ENCODE measurements at places on chromosomes 3 and 15. TPM values are rescaled to one million over a fixed set of nuclear protein-coding genes. Genes with fewer than 3 reads are reported as not detected.

Gene DUOX1
- total RNA-seq: 2.6 TPM

Gene C3orf49
- not detected for total RNA-seq

Gene EPHA3
- 8.1 TPM for total RNA-seq

Gene ACAP2
- 24.3 TPM for total RNA-seq

Gene APOD
- 85.0 TPM for total RNA-seq

Gene CHST14
- 9.9 TPM for total RNA-seq

Gene HIGD2B
- total RNA-seq: not detected

Gene CD276
- 77.5 TPM for total RNA-seq

Gene CYP11A1
- total RNA-seq: 1.8 TPM

DNA sequence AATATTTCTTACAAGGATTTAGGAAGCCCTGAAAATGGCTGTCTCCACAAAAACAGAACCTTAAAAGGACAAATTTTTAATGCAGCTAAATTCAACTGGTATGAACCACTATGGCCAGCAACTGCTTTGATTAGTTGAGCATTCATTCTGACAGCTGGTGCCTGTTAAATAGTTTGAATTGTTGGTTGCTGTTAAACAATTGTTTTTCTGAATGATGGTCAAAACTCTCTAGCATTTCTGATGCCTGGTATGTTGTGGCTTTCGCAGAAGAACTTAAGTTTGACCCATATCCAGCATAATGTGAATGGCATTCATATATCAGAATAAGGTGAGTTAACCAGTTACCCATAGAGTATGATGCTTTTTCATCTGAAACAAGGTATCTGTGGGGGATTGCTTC lies 138.4 kb downstream of the MEIS2 start:
- DNase-seq: no peak

- no peak for DNase-seq
These were observed 564.7 kb downstream of the FOXP1 start for GRCh38 chr3:71018799-71019198.

DNA sequence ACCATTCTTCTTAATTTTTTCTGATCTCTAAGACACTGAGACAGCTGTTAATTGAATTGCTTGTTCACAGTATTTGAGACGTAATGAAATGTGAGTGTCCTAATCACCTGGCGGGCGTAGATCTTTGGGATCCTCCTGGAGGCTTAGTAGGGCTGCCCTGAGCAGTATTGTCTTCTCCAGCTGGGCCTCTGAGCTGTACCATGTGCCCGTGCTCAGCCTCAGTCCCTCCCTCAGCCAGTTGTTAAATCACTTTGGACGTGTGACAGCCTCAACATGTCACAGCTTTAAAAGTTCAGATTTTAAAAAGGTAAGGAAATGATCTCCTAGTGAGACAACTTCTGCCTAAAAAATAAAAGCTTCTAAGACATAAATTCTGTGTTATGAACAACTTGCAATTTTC lies 35.5 kb downstream of the IGF1R start:
- DNase-seq: no peak

- peak; percentile 71 for DNase-seq
These were observed 619 bp upstream of the CMTM8 start for GRCh38 chr3:32237670-32238452.

- DNase-seq: no peak
These were observed 107.3 kb downstream of the HERC1 start for GRCh38 chr15:63726491-63726890.

DNA sequence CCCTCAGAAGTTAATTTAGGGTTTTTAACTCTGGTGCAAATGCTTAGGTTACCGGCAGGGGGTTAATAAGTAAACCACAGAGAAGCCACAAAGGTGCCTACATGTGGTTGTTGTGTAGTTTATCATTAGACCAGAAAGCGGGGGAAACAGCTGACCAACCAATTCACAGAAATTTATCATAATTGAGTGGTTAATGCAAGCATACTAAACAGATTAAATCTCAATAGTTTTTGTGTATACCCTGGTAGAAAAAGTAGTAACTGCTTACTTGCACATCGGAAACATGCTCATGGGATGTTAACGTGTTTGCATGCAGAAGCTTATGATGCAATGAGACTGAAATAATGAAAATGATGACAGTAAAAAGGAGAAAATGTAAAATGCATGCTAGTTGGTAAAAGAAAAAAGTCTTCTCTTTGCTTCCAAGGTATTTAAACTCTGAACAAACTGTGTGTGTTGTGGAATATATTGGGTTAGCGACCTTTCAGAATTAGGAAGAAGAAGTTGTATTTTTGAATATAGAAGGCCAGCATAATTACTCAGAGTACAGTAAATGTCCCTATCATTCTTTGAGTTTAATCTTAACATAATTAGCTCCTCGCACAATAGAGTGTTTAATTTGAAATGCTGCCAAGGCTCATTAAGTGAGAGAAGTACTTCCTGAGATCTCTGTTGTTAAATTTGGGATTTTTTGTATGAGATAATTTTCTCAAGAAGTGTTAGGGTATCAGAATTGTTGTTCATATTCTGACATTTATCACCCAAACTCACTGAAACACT lies 316.2 kb downstream of the PTPRG start:
- no peak for DNase-seq

GRCh38 chr3:87359025-87359424 lies 82.6 kb upstream of the POU1F1 start:
- DNase-seq: no peak

- no peak for DNase-seq
These were observed 192.9 kb upstream of the EIF1B start for GRCh38 chr3:40116478-40117177.

DNA sequence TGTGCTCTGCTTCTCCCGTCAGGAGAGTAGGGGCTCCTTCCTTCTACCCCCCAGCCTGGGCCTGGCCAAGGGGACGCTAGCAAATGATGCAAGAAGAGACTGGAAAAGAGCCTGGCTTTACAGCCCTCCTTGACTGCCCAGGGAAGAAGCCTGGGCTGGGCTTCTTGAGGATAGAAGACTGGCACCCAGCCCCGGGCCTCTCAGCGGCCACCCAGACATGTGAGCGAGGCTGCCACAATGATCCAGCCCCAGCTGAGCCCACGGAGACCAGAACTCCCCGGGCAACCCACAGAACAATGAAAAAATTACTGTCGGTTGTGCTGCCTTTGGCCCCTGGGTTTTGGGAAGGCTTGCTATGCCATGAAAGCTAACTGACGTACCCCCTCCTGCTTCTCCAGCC lies 100.6 kb upstream of the PRR20G start:
- DNase-seq: no peak

- peak; percentile 57 for DNase-seq
These were observed 1.3 kb upstream of the TWF2 start for GRCh38 chr3:52240059-52240885.

- DNase-seq: no peak
These were observed 74.0 kb upstream of the TTBK2 start for GRCh38 chr15:42994546-42994945.

DNA sequence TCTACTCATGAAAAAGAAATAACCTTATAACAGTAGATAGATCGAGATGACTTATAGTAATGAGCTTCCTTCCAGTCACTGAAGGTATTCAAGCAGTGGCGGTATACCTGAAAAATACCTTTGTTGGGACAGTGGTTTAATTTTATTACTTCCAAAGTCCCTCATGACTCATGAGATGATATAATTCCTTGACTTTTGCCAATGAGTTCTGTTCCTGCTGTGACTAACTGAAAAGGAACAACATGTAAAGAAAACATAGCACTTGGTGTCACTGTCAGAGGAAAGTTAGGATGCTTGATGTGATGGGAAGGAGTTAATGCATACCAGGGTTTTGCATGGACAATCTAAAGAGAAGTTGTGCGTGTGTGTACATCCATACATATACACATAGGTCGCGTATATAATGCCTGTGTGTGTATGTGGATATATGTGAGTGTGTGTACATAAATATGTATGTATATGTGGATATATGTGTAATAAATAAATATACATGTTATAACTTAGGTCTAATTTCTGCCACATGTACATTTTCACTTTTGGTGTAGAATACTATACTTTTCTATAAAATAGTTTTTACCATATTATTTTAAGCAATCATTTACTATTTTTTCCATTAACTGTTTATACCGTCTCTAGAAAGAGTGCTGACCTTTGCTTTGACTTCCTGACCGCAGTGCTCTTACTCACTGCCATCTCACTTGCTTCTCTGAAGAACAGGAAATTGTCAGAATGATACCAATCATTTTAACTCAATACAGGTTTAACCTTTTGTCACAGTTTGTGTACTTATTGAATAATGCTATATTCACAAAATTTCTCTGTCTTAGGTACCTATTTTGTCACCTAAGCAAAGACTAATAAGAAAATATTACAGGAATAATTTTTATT lies 12.6 kb upstream of the PAK2 start:
- DNase-seq: no peak

DNA sequence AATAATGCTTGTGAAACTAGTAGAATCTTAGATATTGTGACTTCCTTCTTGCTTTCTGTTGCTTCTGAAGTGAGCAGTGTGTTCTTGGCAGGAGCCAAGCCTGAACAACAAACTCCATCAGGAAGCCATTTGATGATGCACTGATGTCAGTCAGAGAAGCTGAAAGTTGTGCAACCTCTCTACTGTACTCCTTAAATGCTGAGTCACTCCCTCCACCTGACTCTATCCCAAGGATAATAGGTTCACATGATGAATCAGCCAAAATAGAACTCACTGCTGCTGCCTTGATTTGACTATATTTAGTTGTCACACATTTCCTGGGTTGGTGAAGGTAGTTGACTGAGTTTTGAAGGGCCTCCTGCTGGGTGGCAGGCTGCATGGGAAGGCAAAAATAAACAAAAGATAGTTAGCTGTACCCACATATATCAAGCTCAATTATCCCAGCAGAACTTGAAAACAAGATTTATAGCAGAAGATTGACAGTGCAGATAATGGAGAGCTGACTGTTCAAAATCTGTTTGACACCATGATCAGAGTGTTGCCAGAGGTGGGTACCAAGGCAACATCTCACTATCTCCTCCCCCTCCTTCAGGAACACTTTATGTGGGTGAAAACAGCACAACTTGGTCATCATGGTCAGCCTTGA lies 328.4 kb upstream of the DPH6 start:
- DNase-seq: no peak

- no peak for DNase-seq
These were observed 498.1 kb downstream of the MAGI1 start for GRCh38 chr3:65540666-65541065.

DNA sequence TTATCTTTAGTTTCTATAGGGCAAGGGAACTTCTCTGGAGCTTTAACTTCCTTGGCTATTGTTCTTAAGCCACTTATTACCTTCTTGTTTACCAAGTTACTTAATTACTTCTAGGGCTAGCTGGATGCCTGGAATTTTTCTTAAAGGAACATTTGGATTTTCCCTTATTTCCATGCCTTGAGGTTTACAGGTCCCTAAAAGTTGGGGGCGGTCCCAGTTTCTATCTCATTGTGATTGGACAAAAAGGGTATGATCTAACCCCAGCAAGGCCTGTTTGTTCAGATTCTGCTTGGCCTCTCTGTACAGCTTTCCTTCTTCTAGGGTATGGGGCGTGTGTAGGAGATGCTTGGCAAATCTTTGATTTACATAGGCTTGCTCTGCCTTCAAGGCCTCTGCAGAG lies 17.4 kb downstream of the PDHB start:
- DNase-seq: no peak

GRCh38 chr3:172787746-172788145 lies 37.2 kb downstream of the ECT2 start:
- DNase-seq: no peak

DNA sequence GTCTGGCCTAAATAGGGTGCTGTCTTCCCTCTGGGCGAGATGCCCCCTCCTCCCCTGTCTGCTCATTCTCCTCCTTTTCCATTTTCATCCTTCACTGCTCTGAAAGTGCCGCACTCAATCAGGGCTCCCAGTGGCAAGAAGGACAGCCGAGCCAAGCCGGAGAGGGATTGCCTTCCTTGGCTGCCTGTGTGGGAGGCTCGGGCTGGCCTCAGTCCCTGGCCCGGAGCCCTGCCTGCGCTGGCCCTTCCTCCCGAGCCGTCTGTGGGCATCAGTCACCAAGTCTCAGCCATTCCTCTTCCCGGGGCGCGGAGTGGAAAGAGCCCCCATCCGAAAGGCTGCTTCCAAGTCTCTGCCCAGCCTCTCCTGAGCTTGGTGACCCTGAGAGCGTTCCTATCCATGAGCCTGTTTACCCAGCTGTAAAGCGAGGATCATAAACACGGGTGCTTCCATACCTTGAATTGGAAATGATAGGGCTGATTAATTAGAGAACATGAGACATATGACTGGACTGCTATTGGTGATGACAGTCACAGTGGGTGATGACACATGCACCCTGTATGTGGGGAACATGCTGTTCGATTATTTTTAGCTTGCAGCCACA lies 59.1 kb upstream of the TLE3 start:
- peak; percentile 68 for DNase-seq

DNA sequence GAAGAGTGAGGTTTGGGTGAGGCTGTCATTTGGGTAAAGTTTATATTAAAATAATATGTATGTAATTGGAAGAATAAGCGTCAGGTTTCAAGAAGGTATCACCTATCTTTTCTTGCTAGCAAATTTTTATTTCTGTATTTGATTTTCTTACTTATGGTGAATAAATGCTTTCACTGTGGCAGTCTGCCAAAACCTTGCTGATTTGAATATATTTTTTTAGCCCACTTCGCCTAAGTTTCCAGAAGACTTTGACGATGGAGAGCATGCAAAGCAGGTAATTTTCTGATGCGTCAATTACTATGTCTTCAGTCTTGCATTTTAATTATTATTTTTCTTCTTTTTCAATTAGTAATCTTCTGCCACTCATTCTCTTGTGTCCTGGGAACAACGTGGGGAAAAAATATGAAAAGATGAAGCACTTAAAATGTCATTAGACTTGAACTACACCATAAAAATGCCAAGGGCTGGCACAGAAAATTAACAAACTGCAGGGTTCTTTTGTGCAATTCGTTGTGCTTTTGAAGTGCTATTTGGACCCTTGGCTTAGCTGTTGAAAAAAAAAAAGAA lies 40.4 kb downstream of the SRP14 start:
- DNase-seq: no peak

DNA sequence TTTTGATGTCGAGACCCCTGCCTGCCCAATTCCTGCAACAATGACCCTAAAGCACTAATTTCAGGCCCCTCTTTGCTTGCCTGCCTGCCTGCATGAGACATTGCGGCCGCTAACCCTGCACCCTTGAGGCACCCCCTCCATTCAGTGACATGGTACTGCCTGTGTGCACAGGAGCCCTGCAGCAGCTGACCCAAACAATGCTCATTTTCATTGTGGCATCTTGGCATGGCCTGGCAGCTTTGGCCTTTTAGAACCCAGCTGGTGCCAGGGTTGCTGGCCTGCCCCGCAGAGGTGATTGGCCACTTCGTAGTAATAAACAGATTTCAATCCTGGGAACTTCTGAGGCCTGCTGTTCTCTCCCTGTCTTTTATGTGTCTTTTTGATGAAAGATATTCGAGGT lies 33.8 kb downstream of the SLCO3A1 start:
- DNase-seq: no peak

- DNase-seq: no peak
These were observed 364.7 kb downstream of the EPHB1 start for GRCh38 chr3:135159681-135160247.

GRCh38 chr3:171851660-171852058 lies 8.5 kb downstream of the TMEM212 start:
- no peak for DNase-seq

DNA sequence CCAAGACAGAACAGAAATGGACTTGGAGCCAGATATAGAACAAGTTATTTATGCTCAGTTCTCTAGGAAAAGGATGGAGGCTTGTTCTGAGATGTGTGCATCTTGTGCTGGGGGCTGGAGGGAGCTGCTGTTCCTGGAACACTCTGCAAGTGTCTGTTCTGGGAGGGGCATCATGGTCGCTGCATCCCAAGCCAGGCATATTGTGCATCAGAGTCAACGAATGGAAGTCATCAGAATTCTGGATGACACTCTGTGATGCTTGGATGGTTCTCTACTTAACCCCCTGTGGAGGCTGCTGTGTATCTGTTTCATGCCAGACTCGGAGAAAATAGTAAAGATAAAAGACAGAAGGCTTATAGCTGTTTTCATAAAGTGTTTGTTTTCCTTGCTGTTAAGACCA lies 34.7 kb downstream of the RPL22L1 start:
- DNase-seq: no peak
